ENCODE measurements at places on chromosomes 2 and 18.
A peak's percentile ranks its signal among the peaks of the same experiment; 100 is the strongest.

DNA sequence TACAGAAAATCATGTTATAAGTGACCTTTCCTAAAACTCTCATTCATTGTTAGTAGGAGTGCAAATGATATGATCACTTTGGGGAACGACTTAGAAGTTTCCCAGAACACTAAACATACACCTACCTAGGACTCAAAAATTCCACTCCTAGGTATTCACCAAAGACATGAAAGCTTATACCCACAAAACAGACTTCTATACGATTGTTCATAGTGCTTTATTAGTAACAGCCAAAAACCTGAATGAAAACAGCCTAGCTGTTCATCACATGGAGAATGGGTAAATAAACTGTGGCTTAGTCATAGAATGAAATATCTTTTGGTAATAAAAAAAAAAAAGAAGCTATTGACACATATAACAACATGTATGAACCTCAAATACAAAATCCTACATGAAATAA is 8.8 kb downstream of the NOL10 start:
- H3K36me3 ChIP-seq, result peaks cover 10% of the 10 kb centered on the region
- H3K4me3 ChIP-seq, result no peak overlapping the region
- no peak overlapping the region for H3K27ac ChIP-seq
- DNase-seq, result no peak

DNA sequence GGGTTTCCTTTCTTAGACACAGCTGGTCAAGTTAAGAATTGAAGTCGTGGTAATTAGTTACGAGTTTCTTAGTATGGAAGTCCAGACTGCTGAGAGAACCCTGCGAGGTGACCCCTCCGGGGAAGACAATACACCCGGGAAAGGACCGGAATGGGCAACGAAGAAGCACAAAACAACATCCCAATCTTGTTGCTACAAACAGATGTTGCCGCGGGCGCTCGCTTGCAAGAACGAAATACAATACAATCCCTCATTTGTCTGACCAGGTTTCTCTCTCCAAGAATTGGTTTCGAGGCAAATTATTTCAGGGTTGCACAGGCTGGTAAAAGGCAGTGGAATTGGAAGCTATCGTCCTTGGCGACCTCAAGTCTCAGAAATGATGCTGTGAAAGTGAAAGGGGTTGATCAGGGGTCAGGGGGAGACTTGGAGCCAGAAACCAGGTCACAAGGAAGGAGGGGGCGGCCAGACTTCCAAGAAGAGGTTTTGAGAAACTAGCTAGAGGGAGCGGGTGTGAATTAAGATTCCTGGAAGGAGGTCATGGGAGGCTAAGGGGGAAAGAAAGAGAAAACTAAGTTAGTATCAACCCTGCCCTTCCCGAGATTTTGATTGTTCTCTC is 401.9 kb downstream of the HRH4 start:
- no peaks in the 10 kb centered on the region for H3K27me3 ChIP-seq
- H3K4me1 ChIP-seq, result no peaks in the 10 kb centered on the region
- H3K36me3 ChIP-seq, result no peaks in the 10 kb centered on the region
- H3K4me3 ChIP-seq, result no peak overlapping the region
- DNase-seq, result peak; percentile 14

DNA sequence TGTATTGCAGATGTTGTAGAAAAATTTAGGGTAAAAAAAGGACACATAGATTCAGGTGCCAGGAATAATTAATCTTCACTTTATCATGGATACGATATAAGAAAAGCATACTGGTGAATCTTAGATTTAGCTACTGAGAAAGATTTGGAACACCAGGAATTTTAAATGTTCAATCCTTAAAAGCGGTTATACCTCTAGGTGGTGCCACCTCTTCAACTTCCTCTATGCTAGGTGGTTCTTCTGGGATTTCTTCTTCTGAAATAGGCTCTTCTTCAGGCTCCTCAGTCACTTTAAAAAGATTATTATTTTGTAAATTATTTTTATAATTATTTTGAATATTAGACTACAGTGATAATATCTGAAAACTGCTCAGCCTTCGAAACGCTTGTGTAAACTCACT is 133.1 kb downstream of the TTN start:
- DNase-seq, result no peak
- no peak overlapping the region for H3K4me3 ChIP-seq
- H3K27ac ChIP-seq, result no peak overlapping the region
- H3K27me3 ChIP-seq, result no peaks in the 10 kb centered on the region
- H3K4me1 ChIP-seq, result no peaks in the 10 kb centered on the region
- H3K36me3 ChIP-seq, result no peaks in the 10 kb centered on the region

GRCh38 chr2:222410534-222410933 is 13.8 kb upstream of the SGPP2 start:
- no peaks in the 10 kb centered on the region for H3K4me1 ChIP-seq
- no peaks in the 10 kb centered on the region for H3K27me3 ChIP-seq
- H3K36me3 ChIP-seq, result no peaks in the 10 kb centered on the region
- H3K4me3 ChIP-seq, result no peak overlapping the region

GRCh38 chr2:151111599-151112278 is 149.9 kb downstream of the RBM43 start:
- H3K4me3 ChIP-seq, result no peak overlapping the region
- H3K27ac ChIP-seq, result no peak overlapping the region
- no peaks in the 10 kb centered on the region for H3K4me1 ChIP-seq
- no peaks in the 10 kb centered on the region for H3K36me3 ChIP-seq
- H3K27me3 ChIP-seq, result no peaks in the 10 kb centered on the region

All from stomach (tissue), 19 donors.